Activated T-helper 2 cell treated with anti-CD3 and anti-CD28 coated beads, Interferon-gamma antibody, Interleukin-2, Interleukin-4, amounts not matched to agents 10 μg/mL and 5 μg/mL and 100 μg/mL, durations not matched to agents 14 hours and 24 hours and 36 hours (primary cell): ENCODE measurements at places on chromosomes 3 and 15. TPM values are rescaled to one million over a fixed set of nuclear protein-coding genes. Genes with fewer than 3 reads are reported as not detected.

Gene A4GNT
- total RNA-seq: not detected in 2 replicates

Gene SLC6A1
- total RNA-seq: not detected in 2 replicates

DNA sequence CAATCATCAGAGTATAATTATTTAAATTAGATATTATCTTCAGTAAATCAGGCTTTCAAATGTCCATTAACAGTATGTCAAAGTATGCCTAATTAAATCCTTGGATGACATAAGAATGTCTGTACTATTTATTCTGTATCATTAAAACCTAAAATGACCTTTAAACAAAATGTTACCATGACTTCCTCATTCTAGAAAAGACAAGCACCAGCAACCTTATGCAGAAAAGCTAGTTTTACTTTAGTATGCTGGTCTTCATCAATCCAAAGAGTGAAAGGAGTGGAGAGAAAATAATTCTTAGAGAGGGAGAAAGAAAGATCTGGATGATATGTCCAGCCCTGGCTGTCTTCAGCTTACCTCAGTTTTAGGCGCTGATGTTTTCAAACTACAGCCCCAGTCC, 140.1 kb upstream of the UBE2E2 start:
- DNase-seq: no peak

Gene RTP3
- not detected in 2 replicates for total RNA-seq

DNA sequence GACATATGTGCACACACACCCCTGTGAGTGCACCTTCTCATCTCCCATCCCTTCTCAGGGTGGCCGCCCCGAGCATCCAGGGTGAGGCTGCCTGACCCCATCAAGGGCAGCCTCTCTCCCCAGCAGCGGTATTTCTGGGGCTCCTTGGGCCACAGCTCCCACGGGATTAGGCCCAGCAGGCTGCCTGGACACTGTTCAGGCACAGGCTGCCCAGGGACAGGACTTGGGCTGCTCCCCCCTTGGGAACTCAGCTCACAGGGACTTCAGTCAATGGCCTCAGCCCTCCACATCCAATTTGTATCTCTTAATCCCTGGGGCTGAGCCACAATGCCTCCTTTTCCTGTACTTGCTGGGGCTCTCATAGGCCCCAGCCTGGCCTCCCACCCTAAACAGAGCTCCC, 35.0 kb downstream of the RHCG start:
- no peak for DNase-seq

DNA sequence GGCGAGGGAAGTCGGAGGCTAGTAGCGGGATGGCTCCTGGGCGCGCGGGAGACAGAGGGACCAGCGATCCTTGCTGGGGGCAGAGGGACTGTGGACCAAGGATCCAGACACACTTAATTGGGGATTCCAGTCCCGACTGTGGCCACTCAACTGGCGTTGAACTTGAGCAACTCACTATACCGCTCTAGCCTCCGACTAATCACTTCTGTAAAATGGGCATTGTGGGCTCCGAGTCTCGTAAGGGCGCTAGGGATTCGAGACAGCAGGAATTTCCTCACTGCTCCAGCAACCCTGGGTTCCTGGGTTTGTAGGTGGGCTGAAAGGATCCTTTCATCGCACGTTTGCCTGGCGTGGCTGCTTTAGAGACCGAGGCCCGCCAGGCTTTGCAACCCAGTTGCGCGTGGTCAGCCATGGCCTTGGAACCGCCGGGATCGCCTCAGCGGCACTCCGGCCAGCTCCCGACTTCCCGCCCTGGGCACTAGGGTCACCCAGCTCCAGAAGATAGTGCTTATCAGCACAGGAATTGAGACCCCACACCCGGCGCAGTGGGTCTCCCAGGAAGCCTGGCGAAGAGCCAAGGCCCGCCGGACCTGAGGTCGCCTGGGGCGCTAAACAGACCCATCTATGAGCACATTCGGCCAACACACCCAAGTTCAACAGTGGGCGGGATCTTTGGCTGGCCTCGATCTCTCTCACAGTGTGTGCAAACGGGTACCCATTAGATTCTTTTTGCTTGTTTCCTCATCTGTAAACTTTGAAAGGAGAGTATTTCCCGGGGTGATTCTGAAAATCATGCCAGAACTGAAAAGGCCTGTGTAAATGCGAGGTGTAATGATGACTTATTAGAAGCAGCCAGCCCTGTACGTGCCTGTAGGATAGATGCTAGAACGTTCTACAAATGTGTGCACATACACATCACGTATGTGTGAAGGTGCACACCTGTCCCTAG, 9.9 kb downstream of the FOXL2 start:
- no peak for DNase-seq

DNA sequence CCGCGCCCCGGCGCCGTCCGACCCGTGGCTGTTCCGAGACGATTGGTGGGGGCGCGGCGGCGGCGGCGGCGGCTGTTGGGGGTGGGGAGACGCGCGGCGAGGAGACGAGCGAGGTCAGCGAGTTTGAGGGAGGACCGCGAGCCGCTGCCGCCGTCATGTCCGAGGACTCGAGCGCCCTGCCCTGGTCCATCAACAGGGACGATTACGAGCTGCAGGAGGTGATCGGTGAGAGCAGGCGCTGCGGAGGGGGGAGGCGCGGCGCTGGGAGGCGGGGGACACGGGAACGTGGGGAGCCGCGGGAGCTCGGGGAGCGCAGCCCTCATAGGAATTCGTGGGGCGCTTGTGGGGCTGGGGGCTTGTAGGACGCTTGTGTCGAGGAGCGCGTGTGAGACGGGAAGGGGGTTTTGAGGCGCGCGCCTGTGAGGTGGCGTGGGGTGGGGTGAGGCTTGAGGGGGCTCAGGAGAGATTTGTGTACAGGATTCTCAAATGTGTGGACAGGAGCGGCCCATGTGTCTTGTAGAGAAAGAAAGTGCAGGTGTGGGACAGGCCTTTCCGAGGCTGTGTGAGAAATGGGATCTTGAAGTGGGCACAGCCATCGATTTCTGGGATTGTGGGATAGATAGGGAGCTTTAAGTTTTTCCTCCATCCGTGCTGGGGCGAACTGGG, 518 bp downstream of the OXSR1 start:
- no peak for DNase-seq

DNA sequence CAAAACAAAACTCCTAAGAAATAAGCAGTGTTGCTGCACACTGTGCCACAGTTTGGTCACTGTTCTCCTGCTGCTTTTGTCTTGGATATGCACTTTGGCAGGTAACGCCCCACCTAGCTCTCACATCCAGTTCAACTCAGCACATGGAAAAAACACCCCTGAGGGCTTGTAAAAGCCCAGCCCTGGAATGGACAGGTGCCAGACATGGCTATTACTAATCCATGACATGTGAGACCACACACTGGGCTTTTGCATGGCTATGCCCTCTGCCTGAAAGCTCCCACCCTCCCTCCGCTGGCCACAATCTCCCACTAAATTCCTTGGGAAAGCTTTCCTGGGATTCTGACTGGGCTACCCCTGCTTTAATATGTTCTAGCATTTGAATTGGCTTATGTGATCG, 24.7 kb upstream of the ZBED2 start:
- no peak for DNase-seq

GRCh38 chr15:52082197-52083036, 30.2 kb downstream of the BCL2L10 start:
- DNase-seq: no peak

DNA sequence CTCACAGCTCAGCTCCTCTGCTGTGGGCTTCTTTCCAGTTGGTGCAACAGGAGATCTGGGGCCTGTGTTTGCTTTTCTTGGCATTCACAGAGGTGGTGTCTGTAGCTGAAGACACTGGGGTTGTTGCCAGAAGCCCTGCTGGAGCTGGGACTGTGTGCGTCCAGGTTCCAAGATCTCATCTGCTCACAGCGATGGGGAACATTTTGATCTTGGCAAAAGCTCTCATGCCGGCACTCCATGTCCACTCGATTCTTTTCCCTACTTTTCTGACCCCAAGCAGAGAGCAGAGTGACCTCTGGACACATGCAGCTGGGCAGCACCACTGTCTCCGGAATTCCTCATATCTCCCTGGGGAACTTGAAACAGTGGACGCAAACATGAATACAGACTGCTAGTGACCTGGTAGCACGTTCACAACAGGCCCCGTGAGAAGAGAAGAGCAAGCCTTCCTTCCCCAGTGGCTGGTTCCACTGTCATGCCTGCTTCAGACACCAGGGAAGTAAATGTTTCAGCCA, 36.1 kb upstream of the MECOM start:
- DNase-seq: no peak

DNA sequence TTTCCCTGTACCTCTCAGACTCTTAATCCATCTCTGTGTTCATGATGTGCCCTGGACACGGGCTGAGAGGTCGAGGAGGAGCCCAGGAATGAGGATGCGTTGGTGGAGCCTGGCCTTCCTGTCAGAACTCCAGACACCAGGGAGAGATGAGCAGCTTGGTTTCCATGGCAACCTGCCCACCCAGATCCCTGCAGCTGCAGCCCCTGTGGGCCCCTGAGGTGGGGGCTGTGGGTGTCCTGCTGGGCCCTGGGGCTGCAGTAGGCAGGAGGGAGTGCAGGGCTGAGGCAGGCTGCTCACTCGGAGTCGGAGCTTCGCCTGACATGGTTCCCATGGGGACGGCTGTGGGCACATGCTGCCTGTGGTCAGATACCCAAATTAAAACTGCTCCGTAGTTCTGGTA, 7.7 kb upstream of the SCN10A start:
- no peak for DNase-seq

Gene PARP15
- total RNA-seq: 14.4 and 16.1 TPM in 2 replicates

DNA sequence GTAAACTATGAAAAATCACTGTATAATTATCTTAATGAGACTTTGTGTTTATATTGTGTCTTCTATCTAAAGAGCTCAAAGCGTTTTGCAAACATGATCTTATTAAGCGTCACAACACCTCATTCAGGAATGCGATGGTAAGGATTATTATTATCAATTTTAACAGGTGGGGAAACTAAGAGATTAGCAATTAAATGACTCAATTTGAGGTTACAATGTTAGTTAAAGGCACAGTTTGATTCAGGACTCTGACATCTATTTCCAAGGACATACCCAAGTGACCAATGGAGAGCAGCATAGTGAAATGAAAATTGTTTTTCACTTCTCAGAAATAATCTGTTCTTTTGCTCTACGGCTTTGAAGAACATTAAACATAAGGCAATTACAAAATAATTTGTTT, 74.6 kb downstream of the FMN1 start:
- DNase-seq: no peak

Gene THAP10
- 0.37 TPM in 1 of 2 replicates, not detected in the other for total RNA-seq

Gene TGM5
- total RNA-seq: 0.09 and 0.21 TPM in 2 replicates

- no peak for DNase-seq
These were observed 159.8 kb downstream of the AKAP13 start for GRCh38 chr15:85540085-85540797.

DNA sequence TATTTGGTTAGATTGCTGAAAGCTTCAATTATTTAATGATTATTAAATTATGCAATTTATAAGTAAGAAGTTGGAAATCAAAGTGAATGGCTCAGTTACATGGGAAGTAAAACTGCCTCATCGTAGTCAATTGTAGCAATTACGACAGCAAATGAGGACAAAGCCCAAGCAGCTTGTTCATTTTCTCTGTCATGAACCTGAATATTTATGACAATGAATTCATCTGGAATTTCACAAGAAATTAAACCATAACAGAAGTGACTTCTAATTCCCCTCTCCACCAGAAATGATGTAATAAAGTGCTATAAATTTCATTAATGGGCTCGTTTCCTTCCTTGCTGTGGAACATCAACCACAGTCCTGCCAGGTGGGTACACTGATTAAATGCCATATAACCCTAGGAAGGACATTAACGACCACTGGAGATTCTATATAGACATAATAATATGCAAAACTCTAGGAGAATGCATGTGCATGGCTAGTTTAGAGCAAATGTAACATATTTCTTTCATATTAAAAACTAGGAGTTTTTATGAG, 273.8 kb upstream of the DCBLD2 start:
- no peak for DNase-seq

DNA sequence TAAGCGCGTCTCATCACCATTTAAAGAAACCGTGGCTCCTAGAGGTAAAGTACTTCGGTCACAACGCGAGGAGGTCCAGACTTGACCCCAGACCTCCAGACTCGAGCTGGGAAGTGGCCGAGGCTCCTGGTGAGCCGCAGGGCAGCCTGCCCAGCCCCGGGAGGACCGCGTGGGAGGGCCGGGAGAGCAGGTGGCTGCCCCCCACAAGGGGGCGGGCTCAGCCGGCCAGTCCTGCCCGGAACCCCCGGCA, at the start of gene SLC27A2:
Gene SLC27A2 (plus strand): TSS at position 228 of the 250 bp plus-strand sequence. CDS start 232 bp downstream, outside the sequence.
- no peak for DNase-seq

- DNase-seq: no peak
These were observed 63.1 kb downstream of the PRKAR2A start for GRCh38 chr3:48784426-48785120.

DNA sequence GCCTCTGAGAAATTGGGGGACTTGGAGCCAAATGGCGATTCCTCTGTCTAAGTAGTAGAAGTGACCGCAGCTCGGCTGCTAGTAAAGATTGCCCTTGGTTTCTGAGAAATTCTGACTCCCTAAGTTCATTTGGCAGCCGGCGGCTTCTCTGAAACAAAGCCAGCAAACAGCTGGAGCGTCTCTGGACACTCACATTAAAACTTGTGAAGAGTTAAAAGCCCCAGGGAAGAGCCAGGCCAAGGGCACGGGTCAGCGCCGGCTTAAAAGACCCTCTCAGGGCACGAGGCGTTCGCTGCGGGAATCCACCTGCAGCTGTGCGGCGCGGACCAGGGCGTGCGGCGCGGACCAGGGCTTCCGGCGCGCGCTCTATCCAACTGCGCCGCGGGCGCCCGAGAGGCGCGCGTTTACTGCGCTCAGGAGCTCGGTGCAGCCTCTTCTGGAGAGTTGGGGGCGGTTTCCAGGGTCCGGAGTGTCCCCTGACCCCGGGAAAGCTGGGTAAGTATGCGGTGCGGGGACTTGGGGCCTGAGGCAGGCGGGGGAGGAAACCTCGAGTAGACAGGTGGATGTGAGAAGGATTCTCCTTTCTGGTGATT, at the start of gene COL6A5:
Gene COL6A5 (plus strand): TSS at position 186 of the 593 bp plus-strand sequence. CDS start 27,967 bp downstream, outside the sequence.
- no peak for DNase-seq

GRCh38 chr3:171862993-171863521, 19.9 kb downstream of the TMEM212 start:
- no peak for DNase-seq

Gene PSTPIP1
- total RNA-seq: 167 and 169 TPM in 2 replicates

DNA sequence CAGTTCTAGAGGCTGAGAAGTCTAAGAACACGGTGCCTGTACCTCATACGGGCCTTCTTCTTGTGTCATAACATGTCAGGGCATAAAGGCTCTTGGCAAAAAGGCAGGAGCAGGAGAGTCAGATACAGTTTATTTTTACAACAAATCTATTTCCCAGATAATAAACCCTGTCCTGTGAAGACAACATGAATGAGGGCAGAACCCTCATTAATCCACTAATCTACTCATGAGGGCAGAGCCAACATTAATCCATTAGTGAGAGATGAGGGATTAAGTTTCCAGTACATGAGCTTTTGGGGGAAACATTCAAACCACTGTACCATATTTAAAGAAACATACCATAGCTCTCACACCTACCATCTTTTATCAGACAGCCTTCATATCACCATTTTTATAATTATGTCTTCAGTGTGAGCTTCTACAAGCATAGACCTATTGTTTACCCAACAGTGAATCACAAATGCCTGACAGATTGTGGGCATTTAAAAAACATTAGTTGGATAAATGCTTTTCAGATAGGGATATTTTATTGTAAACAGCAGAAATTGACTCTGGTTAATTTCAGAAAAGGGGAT, 645.8 kb downstream of the GRM7 start:
- DNase-seq: no peak
